ENCODE measurements at places on chromosomes 7 and 10. TPM values are rescaled to one million over a fixed set of nuclear protein-coding genes. Genes with fewer than 3 reads are reported as not detected.

Gene TAC1
- 26.2 TPM for total RNA-seq

Gene KLF14
- under 0.01 TPM for total RNA-seq

Gene XRCC2
- total RNA-seq: 7.9 TPM

Gene SFMBT2
- total RNA-seq: 0.20 TPM

Gene GFRA1
- total RNA-seq: 0.72 TPM

Gene BRAT1
- 22.6 TPM for total RNA-seq

Gene RPEL1
- total RNA-seq: 0.10 TPM

Gene PRRT4
- total RNA-seq: not detected

Gene NRP1
- total RNA-seq: 308 TPM

Gene CALML5
- not detected for total RNA-seq

Gene OPN4
- total RNA-seq: not detected

Gene GARS1
- 159 TPM for total RNA-seq

Gene AEBP1
- 79.7 TPM for total RNA-seq

Gene CRYGN
- total RNA-seq: not detected

Gene TMEM273
- not detected for total RNA-seq

Gene SLIT1
- 0.12 TPM for total RNA-seq

Gene FAM241B
- total RNA-seq: not detected

Gene AGAP9
- total RNA-seq: 3.0 TPM

Gene ZNF503
- 2.2 TPM for total RNA-seq

Gene TRPV5
- not detected for total RNA-seq

Gene CLRN3
- total RNA-seq: not detected

Gene CNPY1
- not detected for total RNA-seq

Gene SORBS1
- total RNA-seq: 2.1 TPM

Gene KNDC1
- total RNA-seq: not detected

Gene ADAMTS14
- total RNA-seq: 10.1 TPM

Gene TMEM229A
- total RNA-seq: not detected

Gene CACNA2D1
- 7.2 TPM for total RNA-seq

Gene CDH23
- not detected for total RNA-seq

Gene CYP26A1
- not detected for total RNA-seq

Gene NAT16
- total RNA-seq: not detected

Gene PPP1R3C
- not detected for total RNA-seq

Gene DNAJC12
- total RNA-seq: 3.9 TPM

Gene HOXA3
- total RNA-seq: 0.98 TPM

Gene SAMD9L
- total RNA-seq: 25.9 TPM

Gene TBC1D12
- total RNA-seq: 8.7 TPM

Gene CYP2C8
- total RNA-seq: 0.12 TPM

Gene TAS2R41
- total RNA-seq: not detected

All from RPMI7951 (cell line).